ENCODE measurements at places on chromosomes 5 and 9.

- no peaks in the 10 kb centered on the region for H3K27me3 ChIP-seq
- no peak for DNase-seq
- H3K4me3 ChIP-seq, result no peak overlapping the region
- no peaks in the 10 kb centered on the region for H3K36me3 ChIP-seq
- no peaks in the 10 kb centered on the region for H3K4me1 ChIP-seq
- H3K27ac ChIP-seq, result no peak overlapping the region
Measured at GRCh38 chr9:5478206-5478605, 27.9 kb downstream of the CD274 start.

- no peaks in the 10 kb centered on the region for H3K36me3 ChIP-seq
- H3K4me3 ChIP-seq, result no peak overlapping the region
- no peak for DNase-seq
- H3K27ac ChIP-seq, result no peak overlapping the region
- no peaks in the 10 kb centered on the region for H3K27me3 ChIP-seq
- no peaks in the 10 kb centered on the region for H3K4me1 ChIP-seq
Measured at GRCh38 chr5:12848709-12849108, 944.5 kb upstream of the CTNND2 start.

- H3K4me3 ChIP-seq, result no peak overlapping the region
- H3K27me3 ChIP-seq, result no peaks in the 10 kb centered on the region
- H3K27ac ChIP-seq, result no peak overlapping the region
- H3K4me1 ChIP-seq, result no peaks in the 10 kb centered on the region
- no peaks in the 10 kb centered on the region for H3K36me3 ChIP-seq
Measured at GRCh38 chr5:31809050-31809870, 170.3 kb downstream of the PDZD2 start.

DNA sequence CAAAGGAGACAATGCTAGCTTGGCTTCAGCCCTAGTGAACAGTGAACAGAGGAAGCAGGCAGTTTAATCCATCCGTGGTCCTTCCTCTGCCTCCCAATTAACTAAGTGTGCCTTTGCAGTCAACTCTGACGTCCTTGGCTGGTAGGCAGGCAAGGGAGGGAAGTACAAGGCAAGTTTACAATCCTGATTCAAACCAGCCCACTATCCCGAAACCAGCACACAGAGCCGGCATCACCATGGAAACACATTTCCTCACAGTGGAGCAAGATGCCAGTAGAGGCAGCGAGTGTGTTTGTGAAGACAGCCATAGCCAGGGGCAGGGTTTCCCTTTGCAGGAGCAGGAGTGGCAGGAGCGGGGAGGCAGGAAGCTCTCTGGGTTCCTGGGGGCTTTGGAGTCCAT lies 73.9 kb downstream of the GOLPH3 start:
- no peaks in the 10 kb centered on the region for H3K36me3 ChIP-seq
- H3K27me3 ChIP-seq, result no peaks in the 10 kb centered on the region
- no peak for DNase-seq
- H3K4me1 ChIP-seq, result peaks cover 4% of the 10 kb centered on the region

DNA sequence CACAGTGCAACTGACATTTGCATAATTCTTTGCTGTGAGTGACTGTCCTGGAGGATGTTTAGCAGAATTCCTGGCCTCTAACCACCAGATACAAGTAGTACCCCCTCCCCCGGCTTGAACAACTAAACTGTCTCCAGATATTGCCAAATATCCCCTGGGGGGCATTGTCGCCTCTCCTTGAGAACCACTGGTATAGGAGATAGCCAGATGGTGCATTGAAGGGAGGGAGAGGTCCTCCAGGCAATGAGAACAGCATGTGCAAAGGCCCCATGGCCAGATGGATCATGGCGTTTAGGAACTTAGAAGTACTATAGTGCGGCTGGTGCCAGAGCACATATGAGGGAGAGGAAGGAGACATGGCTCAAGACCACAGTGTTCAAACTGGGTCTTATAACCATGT lies 18.9 kb upstream of the ORM1 start:
- no peaks in the 10 kb centered on the region for H3K4me1 ChIP-seq
- DNase-seq, result no peak
- peaks cover 31% of the 10 kb centered on the region for H3K36me3 ChIP-seq
- no peak overlapping the region for H3K27ac ChIP-seq
- H3K27me3 ChIP-seq, result no peaks in the 10 kb centered on the region

DNA sequence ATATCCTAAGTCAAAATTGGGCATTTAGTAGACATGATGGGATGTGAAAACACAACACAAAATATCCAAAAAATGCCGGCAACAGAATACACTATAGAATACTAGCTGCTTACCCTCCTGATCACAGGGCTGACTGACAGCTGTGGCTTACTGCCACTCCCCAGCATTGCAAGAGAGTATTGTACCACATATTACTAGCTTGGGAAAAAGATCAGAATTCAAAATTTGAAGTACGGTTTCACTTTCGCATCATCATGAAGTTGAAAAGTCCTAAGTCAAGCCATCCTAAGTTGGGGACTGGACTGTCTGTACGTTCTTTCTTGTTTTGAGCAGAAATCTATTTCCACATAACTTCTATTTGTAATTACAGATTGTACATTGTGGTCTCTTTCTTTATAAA lies 851.4 kb downstream of the MAT2B start:
- no peak overlapping the region for H3K4me3 ChIP-seq
- no peak for DNase-seq
- H3K27ac ChIP-seq, result no peak overlapping the region
- no peaks in the 10 kb centered on the region for H3K27me3 ChIP-seq

- no peaks in the 10 kb centered on the region for H3K27me3 ChIP-seq
- no peak overlapping the region for H3K27ac ChIP-seq
- no peaks in the 10 kb centered on the region for H3K36me3 ChIP-seq
- H3K4me3 ChIP-seq, result no peak overlapping the region
- H3K4me1 ChIP-seq, result no peaks in the 10 kb centered on the region
Measured at GRCh38 chr5:33184367-33184766, 256.4 kb upstream of the TARS1 start.

DNA sequence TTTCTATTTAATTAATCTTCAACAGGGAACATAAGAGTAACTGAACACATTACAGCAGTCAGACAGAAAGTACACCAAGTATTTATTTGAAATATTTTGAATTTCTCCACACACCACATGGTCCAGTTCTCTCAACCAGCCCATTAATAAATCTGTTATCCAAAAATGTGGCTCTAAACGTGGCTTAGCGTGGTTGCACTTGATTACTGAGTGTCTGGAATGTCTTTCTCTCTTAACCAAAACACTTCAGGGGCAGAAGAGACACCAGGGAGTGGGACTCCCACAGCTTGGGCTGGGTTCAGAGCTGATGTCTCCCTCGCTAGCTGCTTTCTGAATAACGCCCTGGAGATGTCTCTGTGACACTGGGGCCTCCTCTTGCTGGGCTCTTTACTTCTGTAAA lies 52.6 kb upstream of the FANCC start:
- no peaks in the 10 kb centered on the region for H3K36me3 ChIP-seq
- peaks cover 5% of the 10 kb centered on the region for H3K4me1 ChIP-seq
- H3K4me3 ChIP-seq, result no peak overlapping the region
- H3K27ac ChIP-seq, result no peak overlapping the region

DNA sequence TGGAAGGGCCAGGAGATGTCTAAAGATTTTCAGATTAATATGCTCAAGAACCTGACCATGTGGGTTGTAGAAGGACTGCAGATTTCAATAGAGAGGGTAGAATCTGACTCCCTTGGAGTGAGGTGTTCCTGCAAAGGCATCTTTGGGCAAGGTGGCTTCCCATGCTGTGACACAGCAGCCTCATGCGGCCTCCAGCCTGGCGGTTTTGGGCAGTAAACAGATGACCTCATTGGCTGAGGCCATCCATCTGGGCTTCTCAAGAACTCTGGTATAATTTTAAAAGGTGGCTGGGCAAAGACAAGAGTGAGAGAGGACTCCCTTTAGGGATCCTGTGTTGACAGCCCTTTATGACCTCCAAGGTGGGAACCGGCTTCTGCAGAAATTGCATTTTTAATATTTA lies 90.3 kb upstream of the ERCC6L2 start:
- DNase-seq, result no peak
- H3K27ac ChIP-seq, result no peak overlapping the region
- no peaks in the 10 kb centered on the region for H3K36me3 ChIP-seq
- H3K4me3 ChIP-seq, result no peak overlapping the region
- no peaks in the 10 kb centered on the region for H3K27me3 ChIP-seq

GRCh38 chr5:150389531-150390266 lies 23.0 kb downstream of the CD74 start:
- peaks cover 100% of the 10 kb centered on the region for H3K36me3 ChIP-seq
- no peak overlapping the region for H3K4me3 ChIP-seq
- DNase-seq, result no peak
- no peaks in the 10 kb centered on the region for H3K27me3 ChIP-seq
- H3K4me1 ChIP-seq, result no peaks in the 10 kb centered on the region

DNA sequence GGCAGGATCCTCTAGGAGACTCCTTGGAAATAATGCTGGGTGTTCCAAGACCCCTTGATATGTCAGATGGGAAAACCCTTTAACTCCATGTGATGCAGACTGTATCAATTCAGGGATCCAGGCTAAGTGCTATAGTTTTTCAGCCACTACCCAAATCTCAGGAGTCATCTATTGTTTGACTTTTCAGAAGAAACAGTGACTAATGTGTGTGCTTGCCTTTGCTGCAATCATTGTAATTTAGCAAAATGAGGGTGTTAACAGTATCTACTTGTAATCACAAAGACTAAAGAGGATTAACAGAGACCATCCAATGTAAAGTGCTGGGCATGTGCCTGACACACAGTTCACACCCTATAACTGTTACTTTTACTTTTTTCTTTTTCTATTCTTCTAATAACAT lies 309.6 kb upstream of the RFX3 start:
- no peak overlapping the region for H3K27ac ChIP-seq
- no peaks in the 10 kb centered on the region for H3K4me1 ChIP-seq
- H3K36me3 ChIP-seq, result no peaks in the 10 kb centered on the region
- no peak overlapping the region for H3K4me3 ChIP-seq
- no peaks in the 10 kb centered on the region for H3K27me3 ChIP-seq

DNA sequence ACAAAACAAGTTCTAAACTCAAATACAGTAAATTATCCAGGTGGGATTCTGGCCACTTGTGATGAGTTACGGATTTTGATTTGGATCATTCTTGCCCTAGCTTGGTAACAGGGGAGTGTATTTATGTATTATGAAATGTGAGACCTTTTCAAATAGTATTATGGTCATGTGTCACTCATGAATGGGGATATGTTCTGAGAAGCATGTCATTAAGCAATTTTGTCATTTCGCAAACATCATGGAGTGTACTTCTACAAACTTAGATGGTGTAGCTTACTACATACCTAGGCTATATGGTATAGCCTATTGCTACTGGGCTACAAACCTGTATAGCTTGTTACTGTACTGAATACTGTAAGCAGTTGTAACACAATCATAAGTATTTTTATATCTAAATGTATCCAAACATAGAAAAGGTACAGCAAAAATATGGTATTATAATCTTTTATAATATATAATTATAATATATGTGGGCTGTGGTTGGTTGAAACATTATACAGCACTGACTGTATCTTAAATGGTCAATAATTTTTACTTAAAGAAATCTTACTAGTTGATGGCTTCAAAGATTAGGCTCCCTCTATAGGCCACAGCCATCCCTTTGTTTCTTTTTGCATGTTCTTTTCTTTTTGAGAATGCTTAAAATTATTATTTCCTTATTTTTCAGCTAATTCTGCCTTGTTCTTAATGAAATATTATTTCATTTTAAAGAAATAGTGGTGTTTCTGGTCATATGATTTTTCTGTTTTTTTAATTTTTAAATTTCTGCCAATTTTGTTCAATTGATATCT lies 128.4 kb downstream of the MAST4 start:
- DNase-seq, result no peak
- H3K4me1 ChIP-seq, result no peaks in the 10 kb centered on the region
- H3K4me3 ChIP-seq, result no peak overlapping the region
- H3K27me3 ChIP-seq, result no peaks in the 10 kb centered on the region

DNA sequence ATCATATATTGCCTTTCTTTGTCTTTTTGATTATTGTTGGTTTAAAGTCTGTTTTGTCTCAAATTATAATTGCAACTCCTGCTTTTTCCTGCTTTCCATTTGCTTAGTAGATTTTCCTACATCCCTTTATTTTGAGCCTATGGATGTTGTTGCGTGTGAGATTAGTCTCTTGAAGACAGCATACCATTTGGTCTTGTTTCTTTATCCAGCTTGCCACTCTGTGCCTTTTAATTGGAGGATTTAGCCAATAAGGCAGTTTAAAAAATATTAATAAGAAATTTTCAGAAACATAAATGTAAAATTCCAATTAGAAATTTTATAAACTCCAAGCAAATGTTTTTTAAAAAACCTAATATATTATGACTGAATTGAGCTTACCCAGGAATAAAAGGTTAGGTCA lies 24.0 kb downstream of the BTNL8 start:
- H3K4me1 ChIP-seq, result no peaks in the 10 kb centered on the region
- DNase-seq, result no peak
- no peaks in the 10 kb centered on the region for H3K36me3 ChIP-seq
- peaks cover 3% of the 10 kb centered on the region for H3K27me3 ChIP-seq
- no peak overlapping the region for H3K27ac ChIP-seq
- no peak overlapping the region for H3K4me3 ChIP-seq

DNA sequence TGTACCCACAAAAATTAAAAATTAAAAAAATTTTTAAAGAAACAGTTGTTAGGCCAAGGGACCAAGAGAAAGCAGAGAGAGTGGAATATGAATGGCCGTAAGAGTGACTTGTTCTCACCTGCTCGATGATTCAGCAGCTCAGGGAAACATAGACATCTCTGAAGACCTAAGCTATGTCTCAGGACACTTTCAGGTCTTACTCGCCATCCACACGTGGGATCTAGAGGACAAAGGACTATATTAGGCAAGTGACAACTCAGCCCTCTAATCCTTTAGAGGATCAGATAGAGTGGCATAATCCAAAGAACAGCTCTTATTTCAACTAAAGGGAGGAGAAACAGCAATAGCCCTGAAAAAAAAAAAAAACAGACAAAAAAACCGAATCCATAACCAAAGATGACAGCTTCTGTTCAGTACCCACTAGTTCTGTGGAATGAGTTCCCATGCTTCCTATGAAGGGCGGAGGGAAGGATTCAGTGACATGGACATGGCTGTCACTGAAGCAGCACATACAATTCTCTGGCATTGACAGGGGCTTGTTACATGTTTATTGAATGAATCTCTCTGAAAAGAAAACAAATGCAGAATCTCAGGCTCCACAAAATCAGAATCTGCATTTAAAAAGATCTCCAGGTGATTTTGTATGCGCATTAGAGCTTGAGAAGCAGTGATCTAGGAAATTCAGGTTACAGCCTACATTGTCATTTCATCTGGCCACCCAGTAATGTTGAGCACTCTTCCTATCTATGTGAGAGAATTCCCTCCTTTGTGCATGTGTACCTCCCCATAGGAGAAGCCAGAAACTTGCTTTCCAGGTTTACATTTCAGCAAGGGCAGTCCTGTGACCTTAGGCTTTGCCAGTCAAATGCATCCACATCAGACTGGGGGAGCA lies 96.0 kb downstream of the KIAA1958 start:
- DNase-seq, result no peak
- no peak overlapping the region for H3K27ac ChIP-seq
- no peaks in the 10 kb centered on the region for H3K36me3 ChIP-seq
- no peaks in the 10 kb centered on the region for H3K27me3 ChIP-seq

DNA sequence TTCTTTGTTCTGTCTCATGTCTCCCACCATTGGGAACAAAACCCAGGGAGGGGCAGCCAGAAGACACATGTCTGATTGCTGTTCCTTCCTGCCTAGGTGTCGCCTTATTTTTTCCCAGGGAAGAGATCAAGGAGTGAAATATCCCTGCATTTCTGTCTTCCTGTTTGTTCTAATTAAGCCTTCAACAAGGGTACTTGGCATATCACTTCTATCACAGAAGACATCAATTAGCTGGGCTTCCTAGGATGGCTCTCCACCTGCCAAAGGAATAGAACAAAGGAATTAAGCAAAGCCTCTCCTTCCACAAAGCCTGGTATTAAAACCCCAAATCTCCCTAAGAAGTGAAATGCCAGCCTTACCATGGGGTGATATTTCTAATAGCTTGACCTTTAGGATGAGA lies 299.5 kb upstream of the CD180 start:
- H3K27me3 ChIP-seq, result no peaks in the 10 kb centered on the region
- peaks cover 21% of the 10 kb centered on the region for H3K4me1 ChIP-seq
- H3K4me3 ChIP-seq, result no peak overlapping the region
- H3K36me3 ChIP-seq, result no peaks in the 10 kb centered on the region
- H3K27ac ChIP-seq, result no peak overlapping the region
